T-cell (primary cell): ENCODE measurements at places on chromosomes 1 and 21. TPM values are rescaled to one million over a fixed set of nuclear protein-coding genes. Genes with fewer than 3 reads are reported as not detected.

The MLLT11 gene
- total RNA-seq: 3.7 TPM

The MOB3C gene
- total RNA-seq: 24.6 TPM

The GBP6 gene
- total RNA-seq: 0.13 TPM

The FAM151A gene
- total RNA-seq: not detected

The F5 gene
- total RNA-seq: 8.7 TPM

The EDARADD gene
- total RNA-seq: 4.2 TPM

The MATN1 gene
- total RNA-seq: 5.4 TPM

The TNFAIP8L2 gene
- 3.7 TPM for total RNA-seq

The CFAP107 gene
- total RNA-seq: not detected

The ZNF695 gene
- not detected for total RNA-seq

GRCh38 chr1:1272341-1273208, 1.1 kb downstream of the UBE2J2 start:
- DNase-seq: no peak

- DNase-seq: no peak
Observed at GRCh38 chr21:40964691-40965090, 117.7 kb upstream of the DSCAM start.

- no peak for DNase-seq
Observed at GRCh38 chr1:230286166-230286889, 139.8 kb downstream of the PGBD5 start.

- DNase-seq: no peak
Observed at GRCh38 chr1:215637041-215637573, 70.0 kb downstream of the KCTD3 start.

DNA sequence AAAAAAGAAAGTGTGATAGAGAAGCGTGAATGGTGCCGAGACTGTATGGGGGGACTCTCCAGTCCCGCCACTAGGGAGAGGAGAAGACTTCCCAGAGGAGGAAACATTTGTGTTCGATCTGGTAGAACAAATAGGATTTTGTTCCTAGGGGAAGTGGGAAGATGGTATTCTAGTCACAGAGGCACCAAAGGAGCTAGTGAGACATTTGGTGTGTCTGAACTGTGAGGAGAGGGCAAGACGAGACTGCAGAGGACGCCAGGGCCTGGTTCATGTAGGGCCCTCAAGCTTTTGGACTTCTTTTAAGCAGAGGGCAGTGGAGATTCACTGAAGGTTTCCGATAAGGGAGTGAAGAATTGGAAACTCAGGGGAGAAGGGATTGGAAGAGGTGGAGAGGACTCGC, 2.9 kb downstream of the BTBD19 start:
- DNase-seq: no peak

GRCh38 chr21:41045534-41046268, 122.3 kb upstream of the BACE2 start:
- DNase-seq: no peak

GRCh38 chr1:112402682-112403643, 6.9 kb downstream of the CTTNBP2NL start:
- no peak for DNase-seq

- no peak for DNase-seq
Observed at GRCh38 chr1:212186427-212187207, 98.6 kb upstream of the PPP2R5A start.

- no peak for DNase-seq
Observed at GRCh38 chr1:184626076-184627006, 128.3 kb downstream of the EDEM3 start.

GRCh38 chr1:113439277-113439670, 49.0 kb downstream of the MAGI3 start:
- DNase-seq: no peak

- no peak for DNase-seq
Observed at GRCh38 chr1:54540582-54541295, 7.3 kb upstream of the ACOT11 start.

DNA sequence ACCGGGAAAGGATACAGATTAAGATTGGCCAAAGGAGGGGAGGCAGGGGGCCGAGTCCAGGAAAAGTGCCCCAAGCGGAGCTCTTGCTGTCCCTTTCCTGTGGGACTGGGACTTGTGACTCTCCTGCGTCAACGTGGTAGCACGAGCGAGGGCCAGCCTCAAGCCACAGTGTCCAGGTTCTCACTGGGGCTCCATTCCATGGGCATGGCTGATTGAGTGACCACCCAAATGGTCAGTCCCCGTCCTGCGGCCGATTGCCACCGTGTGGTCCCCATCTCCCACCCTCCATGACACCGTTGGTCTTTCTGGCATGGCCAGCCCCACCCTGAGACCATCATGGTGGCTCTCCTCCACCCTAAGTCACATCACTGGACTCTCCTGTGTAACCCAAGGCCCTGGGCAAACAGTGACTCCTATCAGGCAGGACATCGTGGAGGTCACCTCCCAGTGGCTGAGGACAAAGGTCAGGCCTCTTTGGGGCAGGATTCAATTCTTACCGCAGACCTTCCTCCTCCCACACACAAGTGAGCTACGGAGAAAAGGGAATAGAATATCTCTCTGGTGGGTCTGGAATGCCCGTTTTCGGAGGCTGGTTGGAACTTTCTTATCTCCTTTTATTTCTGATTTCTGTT, 8.9 kb upstream of the C1orf174 start:
- DNase-seq: no peak

GRCh38 chr1:36869054-36869453, 165.3 kb downstream of the GRIK3 start:
- DNase-seq: no peak

GRCh38 chr1:30376054-30376697, 347.2 kb downstream of the MATN1 start:
- no peak for DNase-seq

- DNase-seq: no peak
Observed at GRCh38 chr1:62321446-62321845, 2.2 kb upstream of the KANK4 start.

DNA sequence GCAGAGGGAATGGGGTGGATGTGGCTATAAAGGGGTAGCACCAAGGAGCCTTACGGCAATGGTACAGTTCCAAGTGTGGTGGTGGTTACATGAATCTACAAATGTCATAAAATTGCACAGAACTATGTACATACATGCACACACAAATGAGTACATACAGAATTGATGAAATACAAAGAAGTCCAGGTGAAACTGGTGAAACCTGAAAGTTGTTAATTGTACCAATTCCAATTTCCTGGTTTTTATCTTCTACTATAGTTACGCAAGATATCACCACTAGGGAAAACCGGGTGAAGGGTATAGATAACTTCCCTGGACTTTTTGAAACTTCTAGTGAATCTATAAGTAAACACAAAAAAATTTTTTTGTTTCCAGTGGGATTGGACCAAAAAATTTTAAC, 18.9 kb downstream of the HSF2BP start:
- DNase-seq: no peak

DNA sequence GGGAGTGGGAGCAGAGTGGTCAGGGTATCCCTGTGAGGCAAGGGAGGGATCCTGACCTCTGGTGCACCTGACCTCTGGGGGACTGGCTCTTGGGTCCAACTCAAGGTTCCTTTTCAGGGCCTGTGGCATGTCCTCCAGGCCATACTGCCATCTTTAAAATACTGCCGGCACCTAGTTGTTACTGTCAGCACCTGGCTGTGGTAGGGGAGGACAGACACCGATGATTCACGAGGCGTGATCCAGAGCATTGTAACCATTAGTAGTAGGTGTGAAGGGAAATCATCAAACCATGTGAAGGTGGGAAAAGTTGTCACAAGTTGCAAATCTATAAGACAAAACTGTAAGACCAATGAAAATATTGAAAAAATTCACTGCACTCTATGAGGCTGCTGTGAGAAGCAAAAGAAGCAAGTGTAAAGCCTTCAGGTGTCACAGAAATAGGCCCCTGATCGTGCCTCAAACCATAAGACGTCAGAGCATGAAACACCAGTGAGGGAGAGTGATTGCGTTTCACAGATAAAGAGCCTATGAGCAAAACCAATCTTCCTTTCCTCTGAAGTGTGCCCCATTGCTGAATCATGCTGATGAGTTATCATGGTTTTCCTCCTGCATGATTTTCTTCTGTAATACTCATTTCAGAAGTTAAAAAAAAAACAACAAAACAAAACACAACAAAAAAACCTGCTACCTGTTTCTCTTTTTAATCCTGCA, 55.3 kb downstream of the CDC7 start:
- DNase-seq: peak; percentile 44

- no peak for DNase-seq
Observed at GRCh38 chr1:203619091-203619780, 7.4 kb upstream of the ATP2B4 start.
